Calu3 (cell line): ENCODE measurements at places on chromosomes 16 and 17.

DNA sequence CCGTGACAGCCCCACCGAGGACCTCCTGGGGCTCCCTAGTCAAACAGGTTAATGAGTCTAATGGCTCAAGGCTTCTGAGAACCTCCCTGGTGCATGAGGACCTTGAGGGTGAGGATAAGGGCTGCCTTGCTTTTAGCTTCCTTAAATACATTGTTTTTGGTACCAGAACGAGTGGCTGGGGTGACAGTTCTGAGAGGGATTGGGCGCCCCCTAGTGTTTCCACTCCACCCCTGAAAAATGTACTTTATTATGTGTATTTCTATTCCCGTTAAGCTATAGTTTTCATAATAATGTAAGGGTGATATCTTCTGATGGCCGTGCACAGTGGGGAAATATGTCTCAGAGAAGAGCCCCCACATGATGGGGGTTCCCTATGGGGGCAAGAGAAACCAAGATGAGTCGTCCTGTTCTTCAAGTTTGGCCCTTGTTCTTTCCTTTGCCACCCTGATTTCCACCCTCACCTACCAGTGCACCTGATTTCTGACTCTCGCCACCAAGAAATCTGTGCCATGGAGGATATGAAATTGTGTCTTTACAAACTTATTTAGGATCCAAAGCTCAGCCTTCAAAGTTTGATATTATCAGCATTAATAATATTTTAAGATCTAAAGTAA, 14.5 kb upstream of the VWA3A start:
- DNase-seq = peak; percentile 85

GRCh38 chr17:48634493-48635208, 8.5 kb upstream of the HOXB9 start:
- DNase-seq = no peak

GRCh38 chr17:59621771-59622170, 2.1 kb downstream of the CLTC start:
- no peak for DNase-seq

DNA sequence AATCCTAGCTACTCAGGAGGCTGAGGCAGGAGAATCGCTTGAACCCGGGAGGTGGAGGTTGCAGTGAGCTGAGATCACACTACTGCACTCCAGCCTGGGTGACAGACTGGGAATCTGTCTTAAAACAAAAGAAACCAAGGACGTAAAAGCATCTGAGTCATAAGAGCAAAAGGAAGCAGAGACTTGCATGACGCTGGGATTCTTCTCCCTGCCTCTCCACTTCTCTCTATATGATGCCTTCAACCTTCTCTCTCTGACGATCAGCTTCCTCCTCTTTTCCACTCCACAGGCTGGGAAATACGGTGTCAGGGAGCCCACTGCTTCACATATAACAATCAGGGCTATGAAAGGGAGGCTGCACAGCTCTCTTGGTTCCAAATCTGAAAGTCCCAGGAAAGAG, 43.2 kb upstream of the CCL1 start:
- DNase-seq = no peak

- no peak for DNase-seq
Measured at GRCh38 chr17:4583782-4584100, 588 bp upstream of the SMTNL2 start.

GRCh38 chr17:49404361-49404760, 10.3 kb downstream of the PHB1 start:
- no peak for DNase-seq

GRCh38 chr16:4506450-4506849, 30.3 kb downstream of the HMOX2 start:
- peak; percentile 61 for DNase-seq

GRCh38 chr17:73695035-73695738, 50.9 kb upstream of the SDK2 start:
- DNase-seq = no peak

DNA sequence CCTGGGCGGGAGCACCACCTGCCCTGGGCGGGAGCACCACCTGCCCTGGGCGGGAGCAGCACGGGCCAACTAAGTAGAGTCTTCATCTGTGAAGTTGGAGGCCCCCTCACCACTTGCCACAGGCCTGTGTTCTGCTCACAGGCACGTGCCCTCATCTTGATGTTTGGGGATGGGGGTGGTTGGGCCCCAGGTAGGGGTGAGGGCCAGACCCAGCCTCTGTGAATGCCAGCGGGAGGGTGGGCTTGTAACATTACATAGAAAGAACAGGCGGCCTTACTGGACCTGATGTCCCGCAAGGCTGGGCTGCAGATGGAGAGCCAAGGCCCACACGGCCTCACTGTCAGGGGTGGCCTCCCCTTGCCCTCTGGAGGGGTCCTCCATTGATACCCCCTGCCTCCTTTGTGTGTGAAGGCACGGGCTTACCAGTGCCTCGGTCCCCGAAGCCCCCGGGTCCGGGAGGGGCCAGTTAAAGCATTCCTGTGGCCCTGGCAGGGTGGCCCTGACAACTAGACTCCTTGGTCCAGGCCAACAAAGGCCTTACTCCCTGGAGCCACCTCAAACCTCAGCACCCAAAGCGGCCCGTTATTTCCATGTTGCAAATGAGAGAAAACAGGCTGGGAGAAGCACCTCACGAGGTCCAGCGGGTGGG, 1.1 kb upstream of the SLC16A3 start:
- DNase-seq = no peak

- no peak for DNase-seq
Measured at GRCh38 chr16:81607805-81608522, 163.4 kb downstream of the CMIP start.

DNA sequence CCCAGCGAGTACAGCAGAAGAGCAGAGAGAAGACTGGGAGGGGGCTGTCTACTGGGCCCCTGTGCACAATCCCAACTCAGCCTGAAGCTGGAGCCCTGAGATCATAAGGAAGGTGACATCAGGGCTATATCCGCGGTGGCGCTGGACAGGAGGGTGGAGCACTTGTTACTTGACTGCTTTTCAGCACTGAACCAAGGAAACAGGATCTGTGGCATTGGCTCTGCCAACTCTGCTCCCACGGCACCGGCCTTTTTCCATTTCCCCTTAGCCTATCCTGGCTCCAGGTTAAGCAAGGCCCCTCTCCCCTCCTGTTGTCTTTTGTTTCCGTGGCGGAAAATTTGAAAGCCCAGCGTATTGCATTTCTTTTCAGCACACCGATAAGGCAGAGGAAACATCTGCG, 125.0 kb upstream of the IRX3 start:
- no peak for DNase-seq

- peak; percentile 93 for DNase-seq
Measured at GRCh38 chr17:78250891-78251772, 19.7 kb downstream of the TMEM235 start.

- DNase-seq = no peak
Measured at GRCh38 chr17:14953405-14953804, 311.7 kb downstream of the PMP22 start.

DNA sequence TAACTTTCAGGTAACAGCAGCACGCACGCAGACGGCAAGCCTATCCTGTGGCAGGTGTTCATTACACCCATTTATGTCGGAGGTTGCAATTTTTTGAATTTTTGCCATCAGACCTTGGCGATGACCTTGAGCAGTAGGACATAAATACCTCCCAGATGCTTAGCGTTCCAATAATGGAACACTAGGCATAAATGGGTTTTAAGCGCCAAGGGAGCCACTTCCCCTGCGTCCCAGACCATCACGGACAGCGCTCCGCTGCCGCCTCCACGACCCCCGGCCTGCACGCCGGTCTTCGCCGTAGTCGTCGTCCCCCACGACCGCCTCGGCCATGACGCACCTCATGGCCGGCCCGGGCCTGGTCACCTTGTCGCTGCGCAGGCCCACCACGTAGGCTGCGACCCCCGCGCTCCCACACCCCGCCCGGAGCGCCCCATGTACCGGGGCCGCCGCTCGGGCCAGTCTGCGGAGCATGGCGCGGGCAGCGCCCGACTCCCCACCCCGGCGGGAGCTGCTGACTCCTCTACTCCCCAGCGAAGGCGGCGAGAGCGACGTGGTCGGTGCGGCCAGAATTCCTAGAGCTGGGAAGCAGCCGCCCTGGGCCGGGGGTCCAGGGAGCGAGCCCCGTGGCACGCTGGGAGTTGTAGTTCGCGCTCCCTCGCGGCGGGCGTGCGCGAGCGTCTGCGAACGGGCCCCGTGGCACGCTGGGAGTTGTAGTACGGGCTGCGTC, 22.7 kb downstream of the TMEM235 start:
- DNase-seq = peak; percentile 85

DNA sequence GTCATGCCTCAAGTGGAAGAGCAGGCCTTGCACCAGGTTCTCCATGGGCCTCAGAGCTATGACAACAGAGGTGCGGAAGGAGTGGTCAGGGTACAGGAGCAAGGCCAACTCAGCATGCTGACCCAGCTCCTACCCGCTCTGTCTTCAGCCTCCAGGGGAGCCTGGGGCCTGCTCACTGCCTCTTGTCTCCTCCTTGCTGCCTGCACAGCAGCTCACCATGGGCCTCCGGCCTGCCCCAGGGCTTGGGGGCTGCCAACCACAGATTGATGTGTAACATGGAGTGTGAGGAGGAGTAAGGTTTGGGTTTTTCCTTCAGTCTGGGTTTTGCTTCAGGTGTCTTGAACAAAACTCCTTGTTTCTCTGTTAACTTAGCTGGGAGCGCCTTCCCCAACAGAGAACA, 62.1 kb downstream of the PLD6 start:
- no peak for DNase-seq

DNA sequence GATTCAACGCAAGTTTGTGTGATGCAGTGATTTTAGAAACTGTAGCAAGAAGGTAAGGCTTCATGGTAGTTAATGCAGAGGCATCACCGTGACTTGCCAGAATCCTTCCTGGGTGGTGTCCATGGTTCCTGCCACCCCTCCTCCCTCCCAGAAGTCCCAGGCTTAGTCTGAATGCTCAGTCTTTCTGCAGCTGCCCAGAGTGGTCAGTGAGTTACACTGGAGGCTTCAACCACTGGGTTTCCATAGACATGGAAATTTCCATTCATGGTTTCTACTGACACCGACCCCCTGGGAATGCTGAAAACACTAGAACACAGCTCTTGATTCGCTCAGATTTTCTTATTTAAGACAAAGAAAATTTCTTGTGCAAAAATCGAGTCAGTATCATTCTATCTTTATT, 159.4 kb upstream of the HSBP1 start:
- no peak for DNase-seq

- no peak for DNase-seq
Measured at GRCh38 chr16:89704281-89704680, 2.8 kb upstream of the SPATA2L start.

DNA sequence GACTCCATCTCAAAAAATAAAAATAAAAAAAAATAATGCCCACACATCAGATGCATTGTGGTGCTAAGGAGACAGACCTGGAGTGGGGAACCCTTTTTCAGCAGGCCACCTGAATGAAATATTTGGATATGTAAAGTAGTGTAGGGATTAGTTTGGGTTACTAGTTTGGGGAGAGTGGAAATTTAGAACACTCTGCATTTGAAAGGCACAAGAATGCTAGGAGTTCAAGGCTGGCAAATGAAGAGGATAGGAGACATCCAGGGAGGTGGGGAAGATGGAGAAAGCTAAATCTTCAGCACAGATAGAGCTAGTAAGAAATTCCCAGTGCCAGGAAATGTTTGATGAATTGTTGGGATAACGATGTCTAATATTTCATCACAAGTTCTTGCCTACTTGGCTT, 298.3 kb upstream of the ERCC4 start:
- DNase-seq = no peak

DNA sequence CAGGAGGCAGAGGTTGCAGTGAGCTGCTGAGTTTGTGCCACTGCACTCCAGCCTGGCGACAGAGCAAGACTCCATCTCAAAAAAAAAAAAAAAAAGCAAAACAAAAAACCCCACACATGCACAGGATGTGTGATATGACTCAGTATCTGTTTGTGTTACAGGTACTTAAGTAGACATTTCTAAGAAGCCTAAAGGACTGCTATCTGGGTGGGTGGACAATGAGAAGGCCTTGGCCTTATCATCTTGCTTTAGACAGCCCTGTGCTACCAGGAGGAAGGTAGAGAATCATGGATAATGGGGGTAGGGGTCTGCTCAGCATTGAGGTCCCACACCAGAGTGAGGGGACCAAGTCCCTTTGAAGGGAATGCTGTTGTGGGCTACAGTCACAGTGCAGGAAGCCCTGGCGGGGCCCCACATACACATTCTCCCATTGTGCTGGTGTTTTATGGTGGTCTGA, 26.7 kb downstream of the PLD6 start:
- DNase-seq = no peak

- DNase-seq = no peak
Measured at GRCh38 chr16:29744541-29745101, 1.2 kb downstream of the C16orf54 start.

DNA sequence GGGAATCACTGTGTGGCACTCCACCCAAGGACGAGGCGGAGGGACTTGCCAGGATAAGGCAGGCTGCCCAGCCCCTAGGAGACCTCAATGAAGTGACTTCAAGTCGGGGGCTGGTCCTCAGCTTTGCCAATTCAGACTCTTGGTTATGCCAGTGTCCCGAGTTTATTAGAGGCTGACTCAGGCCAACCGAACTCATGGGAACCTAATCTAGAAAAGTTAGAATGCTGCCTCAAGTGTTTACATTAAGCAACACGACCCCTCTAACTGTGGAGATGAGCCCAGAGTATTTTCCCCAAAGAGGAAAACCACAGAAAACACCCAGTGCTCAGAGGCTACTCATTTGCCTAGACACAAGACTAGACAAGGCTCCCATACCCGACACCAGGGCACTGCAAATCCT, 1.1 kb upstream of the TEKT3 start:
- no peak for DNase-seq

GRCh38 chr17:15929941-15930340, 15.0 kb upstream of the ADORA2B start:
- no peak for DNase-seq

DNA sequence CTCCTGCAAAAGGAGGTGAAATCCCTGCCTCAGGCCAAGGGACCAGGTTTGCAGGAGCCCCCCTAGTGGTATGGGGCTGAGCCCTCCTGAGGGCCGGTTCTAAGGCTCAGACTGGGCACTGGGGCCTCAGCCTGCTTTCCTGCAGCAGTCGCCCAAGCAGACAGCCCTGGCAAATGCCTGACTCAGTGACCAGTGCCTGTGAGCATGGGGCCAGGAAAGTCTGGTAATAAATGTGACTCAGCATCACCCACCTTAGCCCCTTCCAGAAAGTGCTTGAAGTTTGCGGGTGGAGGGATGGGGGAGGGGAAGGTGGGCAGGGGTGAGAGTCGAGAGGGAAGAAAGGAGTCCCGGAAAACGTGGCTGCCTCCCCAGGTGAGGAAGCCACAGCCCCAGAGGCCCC, 2.1 kb downstream of the MC1R start:
- no peak for DNase-seq

DNA sequence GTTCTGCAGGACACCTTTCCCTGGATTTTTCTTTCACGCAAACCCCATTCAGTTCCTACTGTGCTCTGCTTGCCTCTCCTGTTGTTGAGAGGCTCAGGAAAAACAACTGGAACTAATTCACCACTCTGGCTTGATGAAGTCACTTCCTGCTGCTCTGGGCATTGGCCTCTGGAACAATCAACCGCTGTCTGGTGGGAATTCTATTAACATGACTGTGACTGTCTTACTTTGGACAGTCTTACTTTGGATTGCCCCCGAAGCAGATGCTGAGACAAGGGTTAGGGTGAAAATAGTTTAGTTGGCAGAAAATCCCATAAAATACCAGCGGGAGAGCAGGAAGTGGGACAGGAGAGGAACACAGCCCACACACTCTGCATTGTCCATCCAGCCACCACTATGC, 90.0 kb upstream of the HSBP1 start:
- DNase-seq = no peak
